ENCODE measurements at places on chromosomes 16 and 17.
A peak's percentile ranks its signal among the peaks of the same experiment; 100 is the strongest.

- DNase-seq: peak; percentile 40
These were observed 138.9 kb upstream of the CES5A start for GRCh38 chr16:56013962-56014552.

- no peak for DNase-seq
These were observed 6.7 kb upstream of the KRT14 start for GRCh38 chr17:41593306-41593981.

GRCh38 chr16:75477680-75478473 lies 13.4 kb upstream of the TMEM170A start:
- no peak for DNase-seq

DNA sequence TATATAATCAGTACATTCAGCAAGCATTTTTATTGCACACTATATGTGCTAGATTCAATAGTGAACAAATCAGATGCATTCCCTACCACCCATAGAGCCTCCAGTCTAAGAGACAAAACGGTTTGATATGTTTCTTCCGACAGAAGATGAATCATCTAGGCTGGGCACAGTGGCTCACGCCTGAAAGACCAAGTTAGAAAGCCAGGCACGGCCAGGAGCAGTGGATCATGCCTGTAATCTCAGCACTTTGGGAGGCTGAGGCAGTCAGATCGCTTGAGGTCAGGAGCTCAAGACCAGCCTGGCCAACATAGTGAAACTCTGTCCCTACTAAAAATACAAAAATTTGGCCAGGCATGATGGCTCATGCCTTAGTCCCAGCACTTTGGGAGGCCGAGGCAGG lies 18.3 kb upstream of the COPRS start:
- no peak for DNase-seq
